Epithelial cell of esophagus (primary cell): ENCODE measurements at places on chromosomes 13 and 19.

DNA sequence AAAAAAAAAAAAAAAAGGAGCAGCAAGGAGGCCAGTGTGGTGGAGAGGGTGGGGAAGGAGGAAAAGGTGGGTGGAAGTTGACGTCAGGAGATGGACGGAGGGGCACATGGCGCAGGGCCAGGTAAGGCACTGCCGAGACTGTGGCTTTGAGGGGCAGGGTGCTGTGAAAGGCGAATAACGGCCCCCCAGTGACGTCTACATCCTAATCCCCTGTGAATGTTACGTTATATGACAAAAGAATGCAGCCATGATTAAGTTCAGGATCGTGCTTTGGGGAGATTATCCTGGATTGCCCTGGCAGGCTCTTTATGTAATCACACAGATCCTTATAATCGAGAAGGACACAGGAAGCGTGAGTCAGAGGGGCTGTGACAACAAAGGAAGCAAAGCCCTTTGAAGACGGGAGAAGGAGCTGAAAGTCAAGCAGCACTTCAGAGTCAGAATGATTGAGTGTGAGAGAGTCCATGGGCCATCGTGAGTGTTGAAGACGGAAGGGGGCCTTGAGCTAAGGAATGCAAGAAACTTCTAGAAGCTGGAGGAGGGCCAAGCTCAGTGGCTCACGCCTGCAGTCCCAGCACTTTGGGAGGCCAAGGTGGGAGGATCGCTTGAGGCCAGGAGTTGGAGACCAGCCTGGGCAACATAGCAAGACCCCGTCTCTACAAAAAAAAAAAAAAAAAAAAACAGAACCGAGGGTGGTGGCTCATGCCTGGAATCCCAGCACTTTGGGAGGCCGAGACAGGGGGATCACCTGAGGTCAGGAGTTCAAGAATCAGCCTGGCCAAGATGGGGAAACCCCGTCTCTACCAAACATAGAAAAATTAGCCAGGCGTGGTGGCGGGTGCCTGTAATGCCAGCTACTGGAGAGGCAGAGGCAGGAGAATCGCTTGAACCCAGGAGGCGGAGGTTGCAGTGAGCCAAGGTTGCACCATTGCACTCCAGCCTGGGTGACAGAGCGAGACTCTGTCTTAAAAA lies 13.8 kb upstream of the CEACAM16 start:
- peak; percentile 74 for DNase-seq

DNA sequence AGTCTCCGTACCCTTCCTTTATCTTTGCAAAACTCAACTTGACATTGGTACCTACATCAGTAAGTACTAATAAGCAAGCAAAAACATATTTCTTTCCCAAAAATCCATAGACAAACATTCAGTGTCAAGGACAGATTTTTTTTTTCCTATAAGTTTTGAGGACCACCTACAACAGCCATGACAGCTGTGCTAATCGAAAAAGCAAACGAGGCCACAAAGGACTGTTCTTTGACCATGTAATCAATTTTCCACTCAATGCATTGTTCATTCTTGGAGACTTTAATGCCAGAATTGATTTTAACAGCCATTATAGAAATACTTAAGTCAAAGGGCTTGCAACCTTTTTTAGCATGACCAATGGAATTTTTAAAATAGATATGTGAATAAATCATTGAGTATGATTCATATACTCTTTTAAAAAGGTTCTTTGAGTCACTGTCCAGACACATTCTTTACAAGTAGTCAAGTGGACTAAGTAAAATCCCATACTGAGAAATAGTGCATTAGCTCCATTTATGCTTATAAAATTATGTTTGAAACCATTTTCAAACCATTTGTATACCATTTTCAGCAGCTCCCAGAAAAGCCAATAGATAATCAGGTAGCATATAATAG lies 323.9 kb downstream of the MZT1 start:
- DNase-seq: peak; percentile 46

GRCh38 chr13:79282976-79283375 lies 123.1 kb downstream of the RBM26 start:
- peak; percentile 64 for DNase-seq

DNA sequence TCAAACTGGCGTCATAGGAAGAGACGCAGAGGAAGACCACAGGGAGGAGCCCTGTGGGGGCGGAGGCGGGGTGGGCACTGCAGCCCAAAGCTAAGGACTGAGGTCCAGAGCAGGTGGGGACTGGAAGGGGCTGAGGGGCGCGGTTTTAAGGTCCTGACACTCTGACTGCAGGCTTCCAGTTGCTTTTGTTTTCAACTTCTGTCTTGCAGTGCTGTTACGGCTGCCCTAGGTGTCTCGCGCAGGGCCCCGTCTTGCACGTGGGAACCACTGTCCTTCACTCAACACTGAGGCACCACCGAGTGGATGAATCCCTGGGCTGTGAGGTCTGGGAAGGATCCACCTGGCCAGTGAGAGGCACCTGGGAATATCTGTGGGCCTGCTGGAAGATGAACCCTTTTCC lies 76.0 kb downstream of the TEX29 start:
- no peak for DNase-seq

DNA sequence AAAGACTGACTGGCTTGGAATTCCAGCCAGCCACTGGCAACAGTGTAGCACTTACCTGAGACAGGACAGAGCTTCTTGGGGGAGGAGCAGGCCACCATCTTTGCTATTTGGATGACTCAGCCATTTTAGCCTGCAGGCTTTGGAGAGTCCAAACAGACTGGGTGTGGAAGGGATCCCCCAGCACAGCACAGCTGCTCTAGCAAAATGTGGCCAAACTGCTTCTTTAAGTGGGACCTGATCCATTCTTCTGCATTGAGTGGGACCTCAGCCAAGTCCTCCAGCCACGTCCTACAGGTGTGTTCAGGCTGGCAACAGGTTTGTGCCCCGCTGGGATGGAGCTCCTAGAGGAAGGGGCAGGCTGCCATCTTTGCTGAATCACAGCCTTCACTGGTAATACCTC lies 80.0 kb downstream of the NDFIP2 start:
- DNase-seq: peak; percentile 68
